ENCODE measurements at places on chromosomes 16 and 17. TPM values are rescaled to one million over a fixed set of nuclear protein-coding genes. Genes with fewer than 3 reads are reported as not detected.

- H3K4me1 ChIP-seq: no peaks in the 10 kb centered on the region
- no peak within 1 kb of the TSS for H3K4me3 ChIP-seq
- no peak for DNase-seq
- no peak within 1 kb of the TSS for H3K27ac ChIP-seq
- no peaks in the 10 kb centered on the region for H3K36me3 ChIP-seq
Observed at GRCh38 chr17:41060052-41060604, at the start of gene KRTAP2-3. TSS of gene KRTAP2-3 (minus strand) at chr17:41060114. CDS start at chr17:41060050, 64 bp downstream.

DNA sequence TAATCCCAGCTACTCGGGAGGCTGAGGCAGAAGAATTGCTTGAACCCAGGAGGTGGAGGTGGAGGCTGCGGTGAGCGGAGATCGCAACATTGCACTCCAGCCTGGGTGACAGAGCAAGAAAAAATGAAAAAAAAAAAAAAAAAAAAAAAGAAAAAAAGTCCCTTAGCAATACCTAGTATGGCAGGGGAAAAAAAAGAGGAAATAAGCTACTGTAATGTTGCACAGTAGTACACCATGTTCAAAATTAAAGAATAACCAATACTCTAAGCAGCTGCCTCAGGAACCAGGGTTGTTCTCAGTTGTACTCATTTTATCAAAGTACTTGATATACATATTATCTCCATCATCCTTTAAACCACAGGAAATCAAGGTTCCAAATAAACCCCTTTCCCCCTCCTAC lies 17.3 kb upstream of the TXNDC11 start:
- no peaks in the 10 kb centered on the region for H3K27me3 ChIP-seq
- H3K4me3 ChIP-seq: no peak overlapping the region
- no peak for DNase-seq
- H3K4me1 ChIP-seq: no peaks in the 10 kb centered on the region
- peaks cover 25% of the 10 kb centered on the region for H3K36me3 ChIP-seq

Gene KIFC3
- 0.28 TPM for total RNA-seq

DNA sequence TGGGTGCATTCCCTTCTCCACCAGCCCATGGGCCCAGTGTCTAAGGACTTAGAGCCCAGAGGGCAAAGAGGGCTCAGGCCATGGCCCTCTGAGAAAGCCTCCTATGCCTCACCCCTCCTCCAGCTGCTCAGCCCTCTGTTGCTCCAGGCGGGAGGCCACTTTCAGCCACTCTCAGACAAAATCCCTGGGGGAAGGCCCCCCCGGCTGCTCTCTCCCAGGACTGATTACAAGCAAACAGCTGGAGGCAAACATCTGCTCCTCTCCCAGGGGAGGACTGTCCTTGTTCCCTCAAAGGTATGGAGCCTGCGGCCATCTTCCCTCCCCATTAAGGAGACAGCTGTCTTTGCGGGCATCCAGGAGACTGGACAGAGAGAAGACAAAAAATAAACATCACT lies 54.9 kb upstream of the DLX4 start:
- H3K27me3 ChIP-seq: peaks cover 81% of the 10 kb centered on the region
- no peak overlapping the region for H3K27ac ChIP-seq
- DNase-seq: peak; percentile 60
- no peaks in the 10 kb centered on the region for H3K36me3 ChIP-seq
- H3K4me3 ChIP-seq: no peak overlapping the region
- peaks cover 54% of the 10 kb centered on the region for H3K4me1 ChIP-seq

Gene MYH1
- total RNA-seq: not detected

Gene ESRP2
- 1.5 TPM for total RNA-seq

- no peaks in the 10 kb centered on the region for H3K36me3 ChIP-seq
- H3K27me3 ChIP-seq: no peaks in the 10 kb centered on the region
- no peak overlapping the region for H3K27ac ChIP-seq
Observed at GRCh38 chr16:27374221-27374803, 27.7 kb upstream of the IL21R start.

GRCh38 chr17:28381141-28381825 lies 9.8 kb downstream of the SARM1 start:
- no peaks in the 10 kb centered on the region for H3K36me3 ChIP-seq
- H3K4me3 ChIP-seq: peak overlapping the region; percentile 34
- peaks cover 80% of the 10 kb centered on the region for H3K27me3 ChIP-seq
- no peak overlapping the region for H3K27ac ChIP-seq
- DNase-seq: peak; percentile 89
- no peaks in the 10 kb centered on the region for H3K4me1 ChIP-seq

GRCh38 chr17:5595831-5596230 lies 11.5 kb upstream of the NLRP1 start:
- no peak for DNase-seq
- H3K4me1 ChIP-seq: peaks cover 11% of the 10 kb centered on the region
- no peak overlapping the region for H3K27ac ChIP-seq
- no peaks in the 10 kb centered on the region for H3K27me3 ChIP-seq

- no peak overlapping the region for H3K27ac ChIP-seq
- H3K4me3 ChIP-seq: no peak overlapping the region
- H3K27me3 ChIP-seq: no peaks in the 10 kb centered on the region
- peaks cover 25% of the 10 kb centered on the region for H3K4me1 ChIP-seq
Observed at GRCh38 chr16:51497541-51498211, 346.6 kb upstream of the SALL1 start.

GRCh38 chr17:48590607-48591161 lies 643 bp upstream of the HOXB3 start:
- no peaks in the 10 kb centered on the region for H3K36me3 ChIP-seq
- H3K27ac ChIP-seq: no peak overlapping the region
- H3K4me3 ChIP-seq: no peak overlapping the region
- no peak for DNase-seq
- H3K4me1 ChIP-seq: no peaks in the 10 kb centered on the region
- peaks cover 100% of the 10 kb centered on the region for H3K27me3 ChIP-seq

Gene GP1BA
- total RNA-seq: not detected

DNA sequence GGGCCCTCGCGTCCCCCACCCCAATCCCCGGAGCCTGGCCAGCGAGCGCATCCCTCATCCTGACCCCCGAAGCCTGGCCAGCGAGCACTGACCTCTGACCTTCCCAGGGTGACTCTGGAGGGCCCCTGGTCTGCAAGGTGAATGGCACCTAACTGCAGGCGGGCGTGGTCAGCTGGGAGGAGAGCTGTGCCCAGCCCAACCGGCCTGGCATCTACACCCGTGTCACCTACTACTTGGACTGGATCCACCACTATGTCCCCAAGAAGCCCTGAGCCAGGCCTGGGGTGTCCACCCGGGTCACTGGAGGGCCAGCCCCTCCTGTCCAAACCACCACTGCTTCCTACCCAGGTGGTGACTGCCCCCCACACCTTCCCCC lies 2.3 kb downstream of the TPSD1 start:
- H3K4me3 ChIP-seq: no peak overlapping the region
- H3K27ac ChIP-seq: no peak overlapping the region
- peaks cover 37% of the 10 kb centered on the region for H3K27me3 ChIP-seq
- H3K4me1 ChIP-seq: peaks cover 4% of the 10 kb centered on the region
- DNase-seq: no peak

- no peak overlapping the region for H3K27ac ChIP-seq
- no peak for DNase-seq
- no peak overlapping the region for H3K4me3 ChIP-seq
- no peaks in the 10 kb centered on the region for H3K27me3 ChIP-seq
- no peaks in the 10 kb centered on the region for H3K36me3 ChIP-seq
Observed at GRCh38 chr17:55668312-55668920, 54.2 kb downstream of the TMEM100 start.
